NCI-H1105 treated with DMSO at 0.1 percent for 48 hours (cell line): ENCODE measurements at places on chromosomes 6 and 20.
A peak's percentile ranks its signal among the peaks of the same experiment; 100 is the strongest.

DNA sequence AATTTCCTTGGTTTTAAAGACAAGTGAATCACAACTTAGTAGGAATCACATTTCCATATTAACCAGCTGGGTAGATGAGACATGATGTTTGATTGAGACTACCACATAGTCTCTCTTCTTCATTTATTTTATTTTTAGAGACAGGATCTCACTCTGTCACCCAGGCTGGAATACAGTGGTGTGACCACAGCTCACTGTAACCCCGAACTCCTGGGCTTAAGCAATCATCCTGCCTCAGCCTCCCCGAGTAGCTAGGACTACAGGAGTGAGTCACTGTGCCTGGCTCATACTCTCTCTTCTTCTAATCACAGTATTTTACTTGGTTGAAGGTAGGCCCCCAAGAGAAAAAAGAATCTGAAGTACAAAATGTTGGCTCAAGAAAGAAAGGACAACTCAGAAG lies 80.2 kb upstream of the ASF1A start:
- no peak for DNase-seq

GRCh38 chr6:13427801-13428582 lies 59.4 kb downstream of the GFOD1 start:
- no peak for DNase-seq

DNA sequence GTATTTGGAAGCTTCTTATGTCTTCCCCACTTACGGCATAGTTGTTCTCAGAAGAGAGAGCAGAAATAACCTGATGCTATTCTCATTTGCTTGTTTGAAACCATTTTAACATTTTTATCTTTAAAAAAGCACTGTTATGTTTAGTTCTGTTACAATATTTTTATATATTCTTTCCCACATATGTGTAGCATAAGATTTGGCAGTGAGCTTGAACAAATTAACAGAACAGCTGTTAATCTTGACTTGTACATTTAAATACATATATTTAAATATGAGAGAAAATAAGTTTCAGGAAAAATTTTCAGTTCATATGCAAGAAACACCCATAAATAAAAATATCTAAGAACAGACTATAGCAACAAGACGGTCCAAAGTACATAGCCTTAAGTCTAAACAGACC lies 431.7 kb upstream of the IRAK1BP1 start:
- no peak for DNase-seq

- peak; percentile 65 for DNase-seq
These were observed 77.2 kb downstream of the PTPN1 start for GRCh38 chr20:50587291-50587961.

DNA sequence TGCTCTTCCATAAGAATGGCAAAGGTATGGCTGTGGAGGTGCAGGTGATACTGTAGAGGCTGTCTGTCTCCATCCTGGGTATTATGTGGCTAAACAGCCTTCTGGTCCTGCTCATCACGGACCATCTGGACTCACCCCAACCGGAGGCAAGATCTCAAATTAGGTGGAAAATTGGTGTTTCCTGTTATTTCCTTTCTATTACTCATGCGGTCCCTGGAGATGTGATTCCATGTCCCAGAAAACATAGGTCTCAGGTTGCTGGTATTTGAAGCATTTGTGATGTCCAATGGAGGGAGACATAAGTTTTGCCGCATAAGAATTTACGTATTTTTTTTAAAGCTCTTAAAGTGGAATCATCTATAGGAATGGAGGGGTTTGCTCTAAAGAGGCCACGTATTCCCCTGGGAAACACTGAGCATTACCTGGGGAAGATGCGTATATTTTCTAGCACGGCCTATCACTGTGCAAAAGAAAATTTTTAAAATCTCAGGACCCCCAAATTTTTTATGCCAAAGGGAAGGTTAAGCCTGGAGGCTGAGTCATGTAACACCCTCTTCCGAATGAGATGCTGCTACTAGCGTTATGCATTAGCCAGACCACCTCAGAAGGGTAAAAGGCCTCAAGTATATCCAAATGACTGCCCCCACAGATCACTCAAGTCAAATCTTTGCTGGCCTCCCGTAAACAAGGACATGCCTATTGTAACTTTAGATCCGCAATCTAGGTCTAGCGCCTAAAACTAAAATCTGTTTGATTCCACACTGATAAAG lies 22.4 kb upstream of the PBOV1 start:
- DNase-seq = no peak

DNA sequence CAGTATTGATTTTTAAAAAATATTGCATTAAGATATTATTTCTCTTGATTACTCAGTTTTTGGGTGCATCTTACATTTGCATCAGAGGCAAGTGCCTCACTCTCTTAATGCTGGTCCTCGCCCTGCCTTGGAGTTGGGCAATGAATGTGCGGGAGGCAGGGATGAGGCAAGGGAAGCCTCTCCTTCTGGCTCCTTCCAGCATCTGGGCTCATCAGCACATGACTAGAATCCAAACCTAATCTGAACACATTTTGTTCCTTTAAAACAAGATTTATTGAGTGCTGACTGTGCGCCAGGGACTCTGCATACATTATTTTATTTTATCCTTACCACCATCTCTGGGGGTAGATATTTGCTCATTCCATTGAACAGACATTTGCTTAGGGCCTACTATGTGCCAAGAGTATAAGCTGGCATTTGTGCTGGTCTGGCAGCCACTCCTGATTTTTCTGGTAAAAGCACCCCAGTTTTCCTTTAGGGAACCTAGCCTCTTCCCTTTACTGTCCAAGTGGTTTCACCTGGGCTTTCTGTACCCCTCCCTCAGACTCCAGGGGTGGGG lies 71.9 kb upstream of the ZNFX1 start:
- no peak for DNase-seq

DNA sequence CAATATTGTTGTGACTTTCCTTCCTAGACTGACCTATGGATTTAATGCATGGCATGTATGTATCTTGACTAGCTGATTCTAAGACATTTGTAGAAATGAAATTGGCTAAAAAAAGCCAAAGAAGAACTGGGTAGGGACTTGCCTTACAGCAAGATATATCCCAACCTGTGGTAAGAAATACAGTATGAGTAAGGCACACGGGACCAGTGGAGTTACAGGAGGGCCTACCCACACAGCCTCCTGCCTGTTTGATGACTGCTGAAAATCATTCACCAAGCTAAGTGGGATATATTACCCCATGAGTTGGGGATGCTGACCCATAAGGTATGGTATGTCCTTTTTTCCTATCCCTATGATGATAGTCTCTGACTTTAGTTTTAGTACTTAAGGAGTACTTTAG lies 112.2 kb downstream of the INSM1 start:
- no peak for DNase-seq

- no peak for DNase-seq
These were observed 1287.0 kb upstream of the GJE1 start for GRCh38 chr6:140845701-140846100.
